NT2/D1 (cell line): ENCODE measurements at places on chromosomes 3 and 15.

DNA sequence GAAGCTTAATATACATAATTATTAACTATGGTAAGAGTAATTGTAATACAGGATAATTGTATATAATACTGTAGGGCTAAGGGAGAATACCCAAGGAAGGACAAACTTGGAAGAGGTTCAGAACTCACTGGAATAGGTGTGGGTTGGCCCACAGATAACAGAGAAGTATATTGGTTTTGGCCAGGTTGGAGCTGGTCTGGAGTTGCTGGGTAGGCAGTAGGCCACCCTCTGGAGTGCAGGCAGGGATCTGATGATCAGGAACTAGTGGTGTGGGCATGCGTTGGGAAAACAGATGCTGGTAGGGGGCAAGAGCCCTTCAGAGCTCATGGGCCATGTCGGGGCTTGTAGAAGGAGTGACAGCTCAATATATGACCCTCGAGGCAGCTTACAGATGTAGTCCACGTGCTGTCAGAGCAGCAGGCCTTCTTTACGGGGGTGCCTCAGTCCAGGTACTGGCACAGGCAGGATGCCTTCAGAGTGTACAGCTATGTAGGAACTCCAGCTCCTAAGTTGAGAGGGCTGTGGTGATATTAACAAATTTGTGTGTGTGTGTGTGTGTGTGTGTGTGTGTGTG lies 12.4 kb downstream of the IREB2 start:
- DNase-seq, result no peak

DNA sequence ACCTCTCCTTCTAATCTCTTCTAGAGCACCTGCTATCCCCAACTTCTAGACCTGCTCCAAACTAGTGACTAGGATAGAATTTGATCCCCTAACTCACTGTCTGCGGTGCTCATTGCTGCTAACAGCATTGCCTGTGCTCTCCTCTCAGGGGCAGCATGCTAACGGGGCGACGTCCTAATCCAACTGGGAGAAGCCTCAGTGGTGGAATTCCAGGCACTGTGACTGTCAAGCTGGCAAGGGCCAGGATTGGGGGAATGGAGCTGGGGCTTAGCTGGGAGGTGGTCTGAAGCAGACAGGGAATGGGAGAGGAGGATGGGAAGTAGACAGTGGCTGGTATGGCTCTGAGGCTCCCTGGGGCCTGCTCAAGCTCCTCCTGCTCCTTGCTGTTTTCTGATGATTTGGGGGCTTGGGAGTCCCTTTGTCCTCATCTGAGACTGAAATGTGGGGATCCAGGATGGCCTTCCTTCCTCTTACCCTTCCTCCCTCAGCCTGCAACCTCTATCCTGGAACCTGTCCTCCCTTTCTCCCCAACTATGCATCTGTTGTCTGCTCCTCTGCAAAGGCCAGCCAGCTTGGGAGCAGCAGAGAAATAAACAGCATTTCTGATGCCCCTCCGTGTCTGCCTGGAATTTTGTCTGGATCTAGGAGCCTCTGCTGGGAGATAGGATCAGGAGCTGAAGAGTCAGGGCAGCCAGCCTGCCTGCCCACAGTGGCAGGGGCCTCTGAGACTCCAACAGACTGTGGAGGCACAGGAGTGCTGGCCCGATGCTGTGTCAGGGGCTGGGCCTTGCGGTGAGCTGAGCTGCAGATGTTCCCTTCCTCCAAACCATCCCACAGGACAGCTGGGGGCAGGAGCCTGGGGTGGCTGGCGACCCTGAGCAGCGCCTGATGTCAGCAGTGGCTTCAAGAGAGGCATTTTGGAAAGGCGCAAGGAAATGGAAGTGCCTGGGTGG lies 3.0 kb downstream of the ISLR start:
- DNase-seq, result peak; percentile 58

DNA sequence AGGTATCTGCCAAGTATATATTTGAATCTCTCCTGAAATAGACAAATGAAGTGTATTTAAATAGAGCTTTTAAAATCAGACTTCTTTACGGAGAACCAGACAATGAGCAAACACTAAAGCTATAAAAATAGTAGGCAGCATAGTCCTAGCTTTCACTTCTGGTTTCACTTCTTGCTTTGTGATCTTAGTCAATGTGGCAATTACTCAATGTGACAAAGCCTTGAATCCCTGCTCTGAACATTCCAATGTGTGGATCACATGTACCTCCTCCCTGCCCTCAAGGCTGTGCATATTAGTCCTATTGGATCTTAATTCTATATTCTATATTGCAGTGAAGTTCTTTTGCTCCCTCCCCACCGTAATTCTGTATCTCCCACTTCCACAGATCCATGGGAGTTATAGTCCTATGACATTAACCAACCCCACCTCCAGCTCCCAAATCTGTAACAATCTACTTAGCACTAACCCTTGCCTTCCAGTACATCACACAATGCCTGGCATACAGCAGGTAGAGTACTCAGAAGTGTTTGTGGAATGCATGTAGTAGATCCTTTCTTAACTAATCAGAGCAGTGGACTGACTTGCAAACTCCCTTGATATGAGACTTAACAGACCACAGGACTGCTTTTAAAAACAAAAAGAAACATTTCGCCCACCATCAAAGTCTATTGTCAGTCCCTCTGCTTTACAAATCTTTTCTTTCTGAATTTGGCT lies 24.3 kb upstream of the CP start:
- DNase-seq, result no peak

- DNase-seq, result no peak
Measured at GRCh38 chr3:146037697-146038096, 123.3 kb downstream of the PLOD2 start.

DNA sequence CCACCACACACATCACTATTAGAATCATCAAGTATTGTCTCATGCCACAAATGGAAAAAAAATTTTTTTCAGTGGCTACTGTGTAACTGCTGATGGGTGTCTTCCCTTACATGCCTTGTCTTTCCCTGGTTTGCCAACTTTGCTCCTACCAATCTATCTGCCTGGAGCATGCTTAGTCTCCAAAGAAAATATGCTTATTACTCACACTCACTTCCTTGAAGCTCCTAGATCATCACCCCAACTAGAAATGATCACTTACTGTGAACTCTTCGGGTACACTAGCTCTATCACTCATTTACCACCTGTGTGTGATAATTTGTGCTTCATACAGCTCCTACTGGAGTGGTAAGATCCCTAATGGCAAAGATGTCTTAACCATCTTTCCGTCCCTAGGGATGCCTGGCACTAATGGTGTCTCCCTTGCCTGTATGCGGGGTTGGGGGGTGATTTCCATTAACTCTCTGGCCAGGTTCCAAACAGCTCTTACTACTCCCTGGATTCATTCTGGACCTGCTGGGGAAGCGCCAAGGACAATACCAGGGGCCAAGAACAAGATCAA lies 799 bp downstream of the VPS33B start:
- no peak for DNase-seq

DNA sequence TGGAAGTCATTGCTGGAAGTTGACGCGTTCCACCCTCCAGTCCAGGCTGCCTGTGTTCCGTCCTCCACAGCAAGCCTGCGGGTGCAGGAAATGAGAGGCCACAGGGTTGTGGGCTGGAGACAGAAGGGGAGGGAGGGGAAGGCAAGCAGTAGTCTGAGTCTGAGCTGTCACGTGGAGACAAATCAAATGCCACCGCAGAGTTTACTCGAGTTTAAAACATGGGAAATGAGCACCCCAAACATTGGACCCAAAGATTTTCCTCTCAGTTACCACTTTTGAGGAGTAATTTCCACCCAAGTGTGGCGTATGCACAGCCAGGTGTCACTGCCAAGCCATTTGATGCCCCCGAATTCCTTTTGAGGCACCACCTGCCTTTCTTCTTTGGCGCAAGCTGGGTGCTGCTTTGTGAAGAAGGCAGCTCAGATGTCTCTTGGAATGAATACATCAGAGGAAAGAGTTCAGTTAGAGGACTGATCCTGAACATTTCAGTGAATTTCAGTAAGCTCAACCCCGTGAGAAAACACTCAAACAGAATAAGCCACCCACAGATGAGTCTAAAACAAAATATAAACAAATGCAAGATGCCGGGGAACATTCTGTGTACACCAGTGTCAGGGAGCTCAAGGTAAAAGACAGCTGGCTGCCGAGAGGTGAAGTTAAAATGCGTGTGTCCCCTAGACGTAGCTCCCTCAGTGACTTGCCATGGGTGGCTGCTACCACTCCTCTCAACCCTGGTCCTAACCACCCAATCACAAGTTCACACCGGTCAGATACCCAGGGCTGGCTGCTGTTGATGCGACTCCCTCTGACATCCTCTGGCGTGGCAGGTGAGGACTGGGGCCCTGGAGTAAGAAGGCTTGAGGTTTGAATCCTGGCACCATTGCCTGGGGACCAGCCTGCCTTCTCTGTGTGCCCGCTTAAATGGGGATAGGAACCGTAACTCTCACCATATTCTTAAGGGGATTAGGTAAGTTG lies 203.8 kb downstream of the UACA start:
- no peak for DNase-seq

DNA sequence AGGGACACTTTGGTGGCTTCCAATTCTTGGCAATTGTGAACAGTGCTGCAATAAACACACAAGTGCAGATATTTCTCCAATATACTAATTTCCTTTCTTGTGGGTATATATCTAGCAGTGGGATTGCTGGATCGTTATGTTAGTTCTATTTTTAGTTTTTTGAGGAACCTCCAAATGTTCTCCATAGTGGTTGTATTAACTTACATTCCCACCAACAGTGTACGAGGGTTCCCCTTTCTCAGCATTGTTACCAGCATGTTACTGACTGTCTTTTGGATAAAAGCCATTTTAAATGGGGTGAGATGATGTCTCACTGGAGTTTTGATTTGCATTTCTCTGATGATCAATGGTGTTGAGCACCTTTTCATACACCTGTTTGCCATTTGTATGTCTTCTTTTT lies 92.8 kb downstream of the DAPK2 start:
- no peak for DNase-seq

DNA sequence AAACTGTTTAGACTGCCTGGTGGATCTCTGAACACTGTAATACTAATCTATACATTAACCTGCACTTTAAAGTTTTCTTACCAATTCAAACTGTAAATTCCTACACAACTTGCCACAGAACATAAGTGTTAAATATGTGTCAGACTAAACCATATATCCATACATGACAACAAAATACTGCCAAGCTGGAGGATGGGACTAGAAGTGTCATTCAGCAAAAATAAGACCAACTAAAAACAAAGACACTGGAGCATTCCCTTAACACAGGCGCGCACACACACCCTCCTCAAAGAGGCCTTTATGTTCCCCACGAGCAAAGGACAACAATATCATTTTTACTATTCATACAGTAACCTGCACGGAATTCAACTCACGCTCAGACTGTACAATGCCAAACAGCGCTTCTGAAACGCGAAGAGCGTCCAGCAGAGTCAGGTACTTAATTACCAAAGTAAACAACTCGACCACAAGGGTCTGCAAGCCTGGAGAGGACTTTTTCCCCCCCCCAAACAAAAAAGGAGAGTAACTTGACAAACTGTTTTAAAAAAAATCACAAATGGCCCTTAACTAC lies 1.1 kb downstream of the DCUN1D1 start:
- no peak for DNase-seq

GRCh38 chr15:92277776-92278175 lies 115.9 kb upstream of the ST8SIA2 start:
- no peak for DNase-seq
